ENCODE measurements at places on chromosomes 11 and 22.

- DNase-seq, result no peak
Observed at GRCh38 chr22:27769012-27769411, 32.5 kb downstream of the MN1 start.

DNA sequence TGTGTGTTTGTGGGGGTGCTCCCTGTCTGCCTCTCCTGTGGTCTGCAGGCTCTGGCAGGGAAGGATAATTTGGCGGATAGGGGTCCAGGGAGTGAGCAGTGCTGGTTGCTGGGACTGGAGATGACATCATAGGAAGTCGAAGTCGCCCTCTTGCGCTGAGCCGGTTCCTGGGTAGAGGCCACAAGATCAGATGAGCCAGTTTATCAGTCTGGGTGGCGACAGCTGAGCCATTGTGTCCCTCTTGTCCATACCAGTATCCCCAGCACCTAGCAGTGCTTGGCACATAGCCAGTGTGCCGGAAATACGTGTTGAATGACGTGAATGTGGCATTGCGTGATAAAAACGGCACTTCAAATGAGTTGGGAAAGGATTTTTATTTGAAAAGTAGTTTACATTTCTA lies 9.8 kb downstream of the APOL5 start:
- no peak for DNase-seq

- no peak for DNase-seq
Observed at GRCh38 chr11:7449841-7450214, 35.5 kb upstream of the OLFML1 start.

GRCh38 chr11:128522943-128523518 lies 64.3 kb downstream of the ETS1 start:
- no peak for DNase-seq

GRCh38 chr11:118746988-118747585 lies 43.9 kb downstream of the DDX6 start:
- no peak for DNase-seq

- peak; percentile 22 for DNase-seq
Observed at GRCh38 chr22:50209893-50210292, 9.1 kb downstream of the SELENOO start.

- no peak for DNase-seq
Observed at GRCh38 chr11:11065396-11065795, 207.5 kb upstream of the ZBED5 start.

Data from NCI-H1105 (cell line).